Placental pericyte (primary cell): ENCODE measurements at places on chromosomes 6 and 20. TPM values are rescaled to one million over a fixed set of nuclear protein-coding genes. Genes with fewer than 3 reads are reported as not detected.

Gene MYT1
- total RNA-seq = not detected in 2 replicates

Gene ZNF391
- total RNA-seq = under 0.01 and 0.14 TPM in 2 replicates

Gene MAS1
- total RNA-seq = not detected in 2 replicates

Gene CST1
- 2.0 and 75.0 TPM in 2 replicates for total RNA-seq

Gene LTB
- not detected in 2 replicates for total RNA-seq

Gene ENPP4
- 0.22 and 1.1 TPM in 2 replicates for total RNA-seq

Gene KIAA0408
- 0.22 and 1.1 TPM in 2 replicates for total RNA-seq

Gene UNC5CL
- total RNA-seq = not detected in 2 replicates
